ENCODE measurements at places on chromosomes 7 and 10. TPM values are rescaled to one million over a fixed set of nuclear protein-coding genes. Genes with fewer than 3 reads are reported as not detected.

CTTNBP2 gene
- 2.4 TPM for total RNA-seq

IFIT1B gene
- not detected for total RNA-seq

TMEM139 gene
- total RNA-seq: 49.3 TPM

MYO1G gene
- 0.39 TPM for total RNA-seq

LRRN3 gene
- not detected for total RNA-seq

DNA sequence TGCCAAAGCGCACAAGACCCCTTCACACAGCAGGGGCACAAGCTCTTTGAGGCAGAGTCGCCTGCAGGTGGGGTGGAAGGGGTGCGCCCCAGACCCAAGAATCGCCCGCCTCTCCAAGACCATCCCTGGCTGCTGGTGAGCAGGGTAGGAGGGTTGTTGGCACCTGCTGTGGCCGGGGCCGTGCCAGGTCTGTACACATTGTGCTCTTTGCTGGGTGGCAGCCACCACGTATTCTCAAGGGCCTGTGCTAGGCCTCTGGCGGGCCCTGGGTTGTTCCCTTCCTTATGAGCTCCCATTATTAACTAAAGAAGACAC, 84.4 kb downstream of the LHPP start:
- DNase-seq: no peak

- DNase-seq: no peak
These were observed 25.8 kb upstream of the GPR141 start for GRCh38 chr7:37657816-37658215.

DNA sequence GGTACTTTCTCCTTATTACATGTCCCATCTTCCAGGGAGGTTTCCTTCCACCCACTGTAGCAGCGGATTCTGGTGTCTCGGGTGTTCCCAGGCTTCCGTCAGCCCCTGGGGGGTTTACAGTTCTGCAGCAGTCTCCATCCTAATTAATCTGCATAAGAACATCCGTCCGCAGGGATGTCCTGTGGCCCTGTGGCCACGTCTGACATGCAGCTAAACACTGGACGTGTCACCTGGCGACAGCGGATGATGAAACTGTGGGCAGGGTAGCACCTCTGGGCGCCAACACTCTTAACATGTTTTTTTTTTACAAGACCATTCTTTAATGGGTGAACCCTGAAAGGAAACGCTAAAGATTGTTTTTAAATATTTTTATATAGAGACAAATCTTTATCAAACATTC, 58.2 kb downstream of the DIP2C start:
- DNase-seq: no peak

DNA sequence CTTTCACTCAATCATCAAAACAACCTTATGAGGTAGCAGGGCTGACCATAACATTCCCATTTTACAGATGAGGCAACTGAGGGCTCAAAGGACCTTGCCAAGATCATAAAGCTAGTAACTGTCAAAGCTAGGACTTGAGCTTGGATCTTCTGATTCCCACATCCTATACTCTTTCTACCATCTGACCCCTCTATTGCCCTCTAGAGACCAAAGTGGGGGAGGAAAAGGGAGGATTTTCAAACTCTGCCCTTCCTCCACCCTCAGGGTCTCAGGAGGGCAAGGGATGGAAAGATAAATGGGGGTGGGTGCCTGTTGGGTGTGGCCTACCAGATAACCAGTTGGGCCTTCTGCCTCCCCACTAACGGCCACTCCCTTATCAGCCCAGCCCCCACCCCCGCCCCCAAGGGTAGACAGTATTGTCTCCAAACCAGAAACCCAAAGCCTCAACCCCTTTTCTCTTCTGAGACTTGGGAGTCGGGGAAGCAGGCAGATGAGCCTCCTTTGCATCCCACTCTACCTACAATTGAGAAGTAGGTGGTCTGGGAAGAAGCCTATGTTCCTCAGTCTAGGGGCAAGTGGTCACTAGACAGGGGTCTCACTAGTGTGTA, 7.9 kb downstream of the LDB1 start:
- no peak for DNase-seq

GRCh38 chr7:70657989-70658632, 473.8 kb upstream of the GALNT17 start:
- no peak for DNase-seq

GRCh38 chr10:6912424-6912823, 332.3 kb upstream of the PRKCQ start:
- no peak for DNase-seq

DNA sequence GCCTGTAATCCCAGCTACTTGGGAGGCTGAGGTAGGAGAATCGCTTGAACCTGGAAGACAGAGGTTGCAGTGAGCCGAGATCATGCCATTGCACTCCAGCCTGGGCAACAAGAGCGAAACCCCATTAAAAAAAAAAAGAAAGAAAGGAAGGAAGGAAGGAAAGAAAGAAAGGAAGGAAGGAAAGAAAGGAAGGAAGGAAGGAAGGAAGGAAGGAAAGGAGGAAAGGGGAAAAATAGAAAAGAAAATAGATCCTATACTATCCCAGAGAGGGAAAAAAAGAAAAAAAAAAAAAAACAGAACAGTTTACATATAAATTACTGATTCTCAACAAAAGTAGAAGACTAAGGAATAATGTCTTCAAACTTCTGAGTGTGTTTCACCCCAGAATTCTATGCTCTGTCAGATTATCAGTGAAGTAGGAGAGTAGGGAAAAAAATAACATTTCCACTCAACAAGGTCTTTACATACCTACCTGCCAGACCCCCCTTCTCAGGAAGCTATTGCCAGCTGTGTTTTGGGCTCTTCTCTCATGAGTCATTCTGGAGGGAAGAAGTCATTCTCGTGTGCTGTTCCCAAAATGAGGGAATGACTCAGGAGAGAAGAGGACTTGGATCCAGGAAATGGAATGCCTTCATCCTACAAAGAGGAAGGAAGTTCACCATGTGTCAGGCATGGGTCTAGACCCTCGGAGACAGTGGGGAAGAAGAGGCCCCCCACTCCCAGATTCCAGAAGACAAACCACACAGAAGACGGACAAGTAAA, 20.9 kb downstream of the RGS10 start:
- no peak for DNase-seq

DNA sequence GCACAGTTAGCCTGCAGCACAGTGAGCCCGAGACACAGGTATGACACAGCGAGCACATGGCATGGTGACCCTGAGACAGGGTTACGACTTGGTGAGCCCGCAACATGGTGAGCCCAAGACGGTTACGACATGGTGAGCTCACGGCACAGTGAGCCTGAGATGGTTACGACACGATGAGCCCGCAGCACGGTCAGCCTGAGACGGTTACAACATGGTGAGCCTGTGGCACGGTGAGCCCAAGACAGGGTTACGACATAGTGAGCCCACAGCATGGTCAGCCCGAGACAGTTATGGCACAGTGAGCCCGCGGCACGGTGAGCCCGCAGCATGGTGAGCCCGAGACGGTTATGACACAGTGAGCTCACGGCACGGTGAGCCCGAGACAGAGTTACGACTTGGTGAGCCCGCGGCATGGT, 156.1 kb downstream of the MAD1L1 start:
- no peak for DNase-seq

GRCh38 chr7:46633630-46634240, 712.7 kb upstream of the IGFBP3 start:
- no peak for DNase-seq

GRCh38 chr10:47349941-47350371, 1.8 kb downstream of the RBP3 start:
- no peak for DNase-seq

DNA sequence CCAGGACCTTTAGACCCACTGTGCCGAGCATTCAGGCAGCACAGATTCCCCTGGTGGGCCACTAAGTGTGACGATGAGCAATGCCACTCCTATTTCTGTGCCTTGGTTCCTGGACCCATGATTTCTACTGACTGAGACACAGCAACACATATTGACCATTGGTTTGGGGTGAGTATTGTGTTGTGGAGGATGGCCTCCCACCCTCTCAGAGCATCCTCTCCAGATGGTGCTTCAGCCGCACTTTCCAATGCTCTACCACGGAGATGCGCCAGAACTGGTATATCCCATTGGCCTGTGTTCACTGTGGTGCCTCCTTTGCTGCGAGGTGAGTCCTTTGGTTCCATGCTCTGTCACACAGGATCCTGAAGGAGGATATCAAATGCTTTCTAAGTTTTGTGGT, 10.1 kb upstream of the GDF10 start:
- no peak for DNase-seq

Measured in Calu3 (cell line).